ENCODE measurements at places on chromosomes 13 and 19.

DNA sequence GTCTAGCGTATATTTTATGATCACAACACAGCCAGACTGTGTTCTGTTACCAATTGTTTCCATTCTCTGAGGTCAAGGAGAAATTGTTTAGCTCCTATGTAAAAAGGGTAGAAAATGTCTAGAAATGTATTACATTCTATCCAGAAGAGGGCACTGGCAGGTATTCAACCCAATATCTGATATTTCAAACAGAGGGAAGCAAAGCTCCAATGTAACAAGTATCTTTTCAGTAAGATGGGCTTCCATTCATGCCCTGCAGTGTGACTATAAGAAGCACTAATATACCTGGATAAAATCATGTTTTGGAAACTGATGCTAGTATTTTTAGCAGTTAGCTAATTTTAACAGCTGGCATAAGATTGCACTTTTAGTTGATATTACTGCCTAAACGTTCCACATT, 312.7 kb downstream of the FGF14 start:
- no peak for DNase-seq

GRCh38 chr19:11152318-11153062, 3.1 kb downstream of the SPC24 start:
- no peak for DNase-seq

DNA sequence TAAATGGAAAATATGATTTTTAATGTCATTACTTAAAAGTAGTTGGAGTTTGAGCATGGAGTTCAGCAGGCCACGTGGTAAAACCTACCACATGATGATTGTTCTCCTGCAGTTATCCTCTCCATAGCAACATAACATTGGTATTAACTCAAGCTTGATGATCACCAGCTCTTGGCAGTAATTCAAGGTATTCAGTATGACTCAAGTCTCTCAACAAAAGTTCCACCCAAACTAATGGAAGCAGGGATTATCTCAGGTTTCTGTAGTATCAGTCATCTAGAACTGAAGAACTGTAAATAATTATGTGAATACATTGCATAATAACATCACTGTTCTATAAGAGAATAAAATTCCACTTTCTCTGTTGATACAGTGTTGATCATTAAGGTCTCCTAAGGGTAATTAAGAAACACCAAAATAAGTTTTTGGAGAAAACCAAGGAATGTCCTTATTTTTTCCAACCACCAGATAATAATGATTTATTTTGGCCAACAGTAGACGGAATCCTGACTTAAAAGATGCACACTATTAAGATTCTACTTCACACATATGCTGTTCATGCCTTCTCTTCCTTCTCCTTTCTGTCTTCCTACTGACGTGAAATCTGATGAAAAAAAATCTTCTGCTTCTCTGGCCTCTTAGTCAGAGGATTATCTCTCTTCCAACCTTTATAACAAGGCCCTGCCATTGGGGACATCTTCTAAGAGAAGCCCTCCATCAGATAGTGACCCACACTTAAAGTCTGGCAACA, 1092.3 kb downstream of the EFNB2 start:
- no peak for DNase-seq

DNA sequence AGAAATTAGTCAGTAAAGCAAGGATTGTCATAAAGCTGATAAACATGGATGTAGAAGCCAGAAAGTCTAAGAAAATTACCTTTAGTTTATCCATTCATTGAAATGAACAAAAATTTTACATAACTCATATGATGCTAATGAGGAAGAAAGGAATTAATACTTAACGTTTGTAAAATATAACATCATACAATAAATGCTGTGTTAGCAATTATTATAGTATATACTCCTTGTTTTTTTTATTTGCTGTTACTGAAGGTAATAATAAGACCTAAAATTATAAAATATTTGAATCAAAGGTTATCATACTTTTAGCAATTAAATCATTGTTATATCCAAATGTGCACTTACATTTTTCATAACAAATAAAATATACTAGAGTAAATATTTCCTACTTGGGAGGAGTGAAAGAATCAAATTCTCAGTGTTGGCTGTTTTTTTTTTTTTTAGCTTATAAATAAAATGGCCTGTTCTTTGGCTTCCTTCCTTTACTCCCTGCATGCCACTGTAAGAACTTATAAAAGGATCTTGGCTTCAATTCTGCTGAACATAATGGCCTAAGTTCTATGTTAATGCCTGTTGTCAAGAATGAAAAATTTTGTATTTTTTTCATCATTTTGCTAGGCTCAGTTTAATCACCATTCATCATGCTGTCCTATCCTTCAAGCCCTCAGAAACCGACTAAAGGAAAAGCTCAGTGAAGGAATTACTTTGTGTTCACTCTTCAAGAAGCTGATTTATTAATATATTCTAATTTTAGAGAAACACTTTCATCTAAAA, 167.4 kb upstream of the SLITRK1 start:
- DNase-seq, result no peak

DNA sequence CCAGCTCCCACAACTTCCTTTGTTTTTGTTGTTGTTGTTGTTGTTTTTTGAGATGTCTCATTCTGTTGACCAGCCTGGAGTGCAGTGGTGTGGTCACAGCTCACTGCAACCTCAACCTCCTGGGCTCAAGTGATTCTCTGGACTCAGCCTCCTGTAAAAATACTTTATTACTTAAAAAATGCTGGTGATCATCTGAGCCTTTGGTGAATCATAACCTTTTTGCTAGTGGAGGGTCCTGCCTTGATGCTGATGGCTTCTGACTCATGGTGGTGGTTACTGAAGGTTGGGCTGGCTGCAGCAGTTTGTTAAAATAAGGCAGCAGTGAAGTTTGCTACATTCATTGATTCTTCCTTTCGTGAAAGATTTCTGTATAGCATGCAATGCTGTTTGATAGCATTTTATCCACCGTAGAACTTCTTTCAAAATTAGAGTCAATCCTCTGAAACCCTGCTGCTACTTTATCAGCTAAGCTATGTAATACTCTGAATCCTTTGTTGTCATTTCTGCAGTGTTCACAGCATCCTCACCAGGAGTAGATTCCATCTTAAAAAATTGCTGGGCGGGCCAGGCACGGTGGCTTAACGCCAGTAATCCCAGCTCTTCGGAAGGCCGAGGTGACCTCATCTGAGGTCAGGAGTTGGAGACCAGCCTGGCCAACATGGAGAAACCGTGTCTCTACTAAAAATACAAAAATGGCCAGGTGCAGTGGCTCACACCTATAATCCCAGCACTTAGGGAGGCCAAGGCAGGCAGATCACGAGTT, 18.0 kb downstream of the ARHGAP35 start:
- DNase-seq, result no peak

- no peak for DNase-seq
Measured at GRCh38 chr13:59423708-59424340, 739.9 kb downstream of the DIAPH3 start.

GRCh38 chr19:53432088-53432661, 391 bp downstream of the ZNF761 start:
- no peak for DNase-seq

GRCh38 chr13:107808389-107808788, 406.9 kb downstream of the LIG4 start:
- DNase-seq, result no peak

- DNase-seq, result no peak
Measured at GRCh38 chr13:79384022-79384610, 21.9 kb downstream of the RBM26 start.

- DNase-seq, result no peak
Measured at GRCh38 chr19:11209839-11210655, 12.7 kb upstream of the KANK2 start.

DNA sequence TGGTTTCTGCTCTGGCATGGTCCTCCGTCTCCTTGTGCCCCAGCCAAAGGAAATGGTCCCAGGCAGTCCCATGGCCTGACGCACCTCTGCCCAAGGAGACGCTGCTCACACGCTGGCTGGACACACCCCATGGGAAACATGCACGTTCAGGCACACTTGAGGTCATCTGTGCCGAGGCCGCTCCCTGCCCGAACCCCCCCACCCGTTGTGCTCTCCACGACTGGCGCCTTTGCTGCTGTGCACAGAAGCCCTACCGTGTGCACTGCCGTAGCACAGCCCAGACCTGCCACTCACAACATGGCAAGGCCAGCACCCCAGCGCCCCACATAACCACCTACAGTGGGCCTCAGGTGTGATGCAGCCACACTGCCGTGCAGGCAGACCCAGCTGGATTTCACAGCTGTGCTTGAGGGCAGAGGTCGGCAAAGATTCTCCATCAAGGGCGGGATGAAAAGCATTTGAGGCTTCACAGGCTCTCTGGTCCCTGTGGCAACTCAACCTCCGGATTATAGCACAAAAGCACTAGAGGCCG, 65.7 kb downstream of the SPACA7 start:
- no peak for DNase-seq

DNA sequence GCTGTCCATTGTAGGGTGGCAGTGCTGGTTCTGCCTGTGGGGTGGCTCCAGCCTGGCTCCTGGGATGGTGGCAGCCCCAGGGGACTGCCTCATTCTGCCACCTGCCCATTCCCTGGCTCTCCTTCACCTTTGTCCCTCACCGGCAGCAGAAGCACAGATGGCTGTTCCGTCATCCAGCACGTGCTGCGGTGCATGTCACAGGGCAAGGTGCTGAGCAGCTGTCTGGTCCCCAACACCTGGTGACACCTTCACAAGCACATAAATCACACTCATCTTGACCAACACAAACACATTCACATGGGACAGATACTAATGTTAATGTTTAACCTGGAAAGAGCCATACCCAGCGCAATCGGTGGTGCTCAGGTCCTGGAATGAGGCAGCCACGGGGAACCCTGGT, 126.8 kb downstream of the UQCRFS1 start:
- DNase-seq, result no peak

DNA sequence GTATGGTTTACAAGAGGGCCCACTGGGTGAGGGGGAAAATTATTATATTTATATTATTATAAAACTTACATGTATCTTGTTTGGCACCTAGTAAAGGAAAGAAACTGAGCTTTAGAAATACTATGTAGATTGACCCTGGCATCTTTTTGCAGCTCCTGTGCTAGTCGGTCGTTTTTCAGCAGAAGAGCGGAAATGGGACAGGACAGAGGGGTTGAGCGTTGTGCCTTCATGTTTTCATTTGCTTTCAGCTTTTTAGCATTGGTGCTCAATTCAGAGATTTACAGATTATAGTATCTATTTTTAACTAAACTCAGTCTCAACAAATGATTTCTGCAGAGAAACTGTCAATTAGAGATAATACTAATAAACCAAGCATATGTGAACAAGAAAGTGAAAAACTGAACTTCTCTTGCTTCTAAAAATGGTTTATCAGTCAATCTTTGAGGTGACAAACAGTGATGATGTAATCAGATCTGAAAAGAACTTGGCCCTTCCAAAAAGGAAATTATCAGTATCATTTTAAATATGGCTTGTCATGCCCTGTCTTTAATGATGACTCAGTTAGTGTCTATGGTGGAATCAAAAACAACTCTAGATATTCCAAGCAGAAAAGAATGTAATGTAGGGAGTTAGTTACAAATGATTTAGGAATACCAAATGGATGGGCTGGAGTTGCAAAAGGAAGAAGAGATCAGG, 56.9 kb upstream of the KCTD4 start:
- peak; percentile 2 for DNase-seq

DNA sequence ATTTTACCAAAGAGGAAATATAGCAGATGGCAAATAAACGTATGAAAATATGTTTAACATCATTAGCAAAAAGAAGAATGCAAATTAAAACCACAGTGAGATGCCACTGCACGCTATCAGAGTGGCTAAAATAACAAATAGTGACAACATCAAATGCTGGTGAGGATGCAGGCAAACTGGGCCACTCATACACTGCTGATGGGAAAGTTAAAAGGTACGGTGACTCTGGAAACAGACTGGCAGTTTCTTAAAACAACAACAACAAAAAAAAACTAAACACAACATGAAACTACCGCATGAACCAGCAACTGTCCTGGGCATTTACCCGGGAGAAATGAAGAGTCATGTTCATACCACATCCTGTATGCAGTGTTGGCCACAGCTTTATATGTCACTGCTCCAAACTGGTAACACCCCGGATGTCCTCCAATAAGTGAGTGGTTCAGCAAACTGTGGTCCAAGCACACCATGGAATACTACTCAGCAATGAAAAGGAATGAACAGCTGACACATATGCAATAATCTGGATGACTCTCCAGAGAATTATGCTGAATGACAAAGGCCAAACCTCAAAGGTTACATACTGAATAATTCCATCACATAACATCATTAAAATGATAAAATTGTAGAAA, 22.3 kb downstream of the EPS15L1 start:
- peak; percentile 65 for DNase-seq

DNA sequence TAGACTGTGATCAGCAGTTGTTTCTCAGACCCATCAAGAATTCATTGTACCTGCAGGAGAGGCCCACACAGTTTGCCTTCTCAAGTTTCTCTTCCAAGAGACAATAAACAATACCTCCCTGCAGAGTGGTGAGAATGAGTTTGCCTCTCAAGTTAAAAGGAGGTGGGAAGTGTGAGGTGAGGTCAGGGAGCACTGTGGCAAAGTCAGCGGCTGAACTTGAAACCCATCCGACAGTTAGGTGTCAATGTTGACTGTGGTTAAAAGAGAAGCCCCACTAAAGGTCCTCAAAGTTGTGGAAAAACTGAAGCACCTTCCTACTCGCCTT, 72.9 kb upstream of the TSC22D1 start:
- DNase-seq, result no peak

- no peak for DNase-seq
Measured at GRCh38 chr13:34734932-34735331, 207.1 kb upstream of the NBEA start.

GRCh38 chr19:7699417-7700401, 2.2 kb downstream of the FCER2 start:
- no peak for DNase-seq

DNA sequence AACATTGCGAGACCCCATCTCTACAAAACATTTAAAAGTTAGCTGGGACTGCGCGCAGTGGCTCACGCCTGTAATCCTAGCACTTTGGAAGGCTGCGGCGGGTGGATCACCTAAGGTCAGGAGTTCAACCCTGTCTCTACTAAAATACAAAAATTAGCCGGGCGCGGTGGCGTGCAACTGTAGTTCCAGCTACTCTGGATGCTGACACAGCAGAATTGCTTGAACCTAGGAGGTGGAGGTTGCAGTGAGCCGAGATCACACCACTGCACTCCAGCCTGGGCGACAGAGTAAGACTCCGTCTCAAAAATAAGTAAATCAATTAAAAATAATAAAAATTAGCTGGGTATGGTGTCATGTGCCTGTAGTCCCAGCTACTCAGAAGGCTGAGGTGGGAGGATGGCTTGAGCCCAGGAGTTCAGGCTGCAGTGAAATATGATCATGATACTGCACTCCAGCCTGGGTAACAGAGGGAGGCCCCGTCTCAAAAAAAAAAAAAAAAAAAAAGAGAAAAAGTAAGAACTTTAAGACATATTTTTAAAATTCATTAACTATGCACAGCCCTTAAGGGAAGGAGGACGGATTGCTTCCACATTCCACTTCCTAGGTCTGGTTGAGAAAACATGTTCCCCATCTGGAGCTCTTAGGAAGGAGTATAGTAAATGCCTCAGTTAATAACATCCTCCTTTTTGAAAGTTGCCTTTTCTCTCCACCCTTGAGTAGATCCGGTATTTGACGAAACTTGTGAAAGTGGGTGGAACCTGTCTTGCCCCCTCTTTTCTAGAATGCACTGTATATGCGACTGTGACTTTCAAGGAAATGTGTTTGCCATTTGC, 26.1 kb downstream of the EXOC3L2 start:
- DNase-seq, result no peak
